Activated gamma-delta T cell treated with Interleukin-2 at 50 U/mL for 16 hours (primary cell): ENCODE measurements at places on chromosomes 16 and 17.

- DNase-seq: peak; percentile 53
Observed at GRCh38 chr17:74737299-74738050, 419 bp downstream of the RAB37 start.

GRCh38 chr16:8675183-8676159 is 1.1 kb downstream of the ABAT start:
- peak; percentile 48 for DNase-seq

DNA sequence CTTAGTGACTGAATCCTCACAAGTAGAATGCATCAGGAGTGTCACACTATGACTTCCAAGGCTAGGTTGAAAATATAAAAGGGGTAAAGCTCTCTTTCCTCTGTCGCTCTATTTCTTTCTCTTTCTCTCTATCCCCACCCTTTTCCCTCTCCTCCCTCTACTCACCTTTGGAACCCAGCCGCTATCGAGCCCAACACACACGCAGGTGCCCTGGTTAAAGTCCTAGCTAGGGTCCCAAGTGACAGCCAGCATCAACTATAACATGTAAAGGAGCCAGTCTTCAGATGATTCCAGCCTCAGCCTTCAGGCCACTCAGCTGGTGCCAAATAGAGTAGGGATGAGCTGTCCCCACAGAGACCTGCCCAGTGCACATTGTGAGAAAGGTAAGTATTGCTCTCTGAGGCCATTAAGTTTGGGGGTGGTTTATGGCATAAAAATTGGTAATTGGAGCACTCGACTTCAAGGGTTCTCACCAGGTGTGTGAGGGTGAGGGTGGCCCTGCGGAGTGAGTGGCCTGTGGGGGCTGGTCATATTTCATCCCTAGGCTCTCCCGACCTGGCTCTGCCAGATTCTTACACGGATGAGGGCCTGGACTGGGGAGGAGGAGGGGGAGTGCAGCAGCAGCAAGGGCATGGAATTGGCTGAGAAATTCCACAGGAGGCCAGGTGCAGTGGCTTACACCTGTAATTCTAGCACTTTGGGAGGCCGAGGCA is 14.9 kb upstream of the C16orf54 start:
- no peak for DNase-seq

DNA sequence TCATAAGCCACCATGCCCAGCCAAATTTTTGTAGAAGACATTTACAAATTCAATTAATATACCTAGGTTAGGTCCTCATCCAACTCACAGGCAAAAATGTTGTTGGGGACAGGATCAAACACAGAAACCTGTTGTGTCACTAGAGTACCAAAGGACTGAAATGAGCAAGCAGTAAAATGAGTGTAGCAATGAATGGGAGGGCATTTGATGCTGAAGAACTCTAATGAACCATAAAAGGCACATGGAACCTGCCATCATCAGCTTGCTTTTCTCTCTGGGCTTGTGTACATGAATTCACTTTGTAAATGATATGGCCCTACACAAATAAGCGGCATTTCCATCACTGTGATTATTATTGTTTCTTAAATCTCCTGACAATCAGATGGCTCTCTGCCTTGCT is 17.8 kb downstream of the USP31 start:
- no peak for DNase-seq

DNA sequence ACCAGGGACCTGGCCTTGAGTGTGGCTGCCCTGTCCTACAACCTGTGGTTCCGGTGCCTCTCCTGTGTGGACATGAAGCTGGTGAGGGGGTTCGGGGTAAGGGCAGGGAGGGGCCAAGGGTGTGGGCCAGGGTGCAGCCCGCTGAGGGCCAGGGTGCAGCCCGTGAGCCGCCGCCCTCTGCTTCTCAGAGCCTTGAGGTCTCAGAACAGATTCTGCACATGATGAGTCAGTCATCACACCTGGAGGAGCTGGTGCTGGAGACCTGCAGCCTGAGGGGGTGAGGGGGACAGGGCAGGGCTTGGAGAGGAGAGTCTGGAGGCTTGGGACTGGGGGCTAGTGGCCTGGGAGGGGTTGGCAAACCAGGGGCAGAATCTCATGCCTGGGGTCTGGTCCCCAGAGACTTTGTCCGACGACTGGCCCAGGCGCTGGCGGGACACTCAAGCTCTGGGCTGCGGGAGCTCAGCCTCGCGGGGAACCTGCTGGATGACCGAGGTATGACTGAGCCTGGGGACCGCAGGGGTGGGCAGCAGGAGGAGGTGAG is 2.2 kb downstream of the CARMIL2 start:
- DNase-seq: no peak

GRCh38 chr17:41625602-41626001 is 1.2 kb upstream of the KRT17 start:
- DNase-seq: no peak

- no peak for DNase-seq
Observed at GRCh38 chr17:78307887-78308638, 51.8 kb downstream of the SOCS3 start.

DNA sequence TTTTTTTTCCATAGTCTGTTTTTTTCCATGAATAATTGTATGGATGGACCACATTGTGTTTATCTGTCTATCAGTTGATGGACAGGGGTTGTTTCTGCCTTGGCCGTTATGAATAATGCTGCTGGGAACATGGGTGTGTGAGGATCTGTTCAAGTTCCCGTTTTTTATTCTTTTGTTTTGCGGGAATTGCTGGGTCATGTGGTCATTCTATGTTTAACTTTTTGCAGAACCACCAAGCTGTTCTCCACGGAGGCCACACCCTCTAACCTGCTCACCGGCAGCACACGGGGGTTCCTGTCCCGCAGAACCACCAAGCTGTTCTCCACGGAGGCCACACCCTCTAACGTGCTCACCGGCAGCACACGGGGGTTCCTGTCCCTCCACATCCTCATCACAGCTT is 5.9 kb upstream of the MSLN start:
- no peak for DNase-seq

- peak; percentile 4 for DNase-seq
Observed at GRCh38 chr16:52912565-52913173, 140.0 kb downstream of the CHD9NB start.

- DNase-seq: no peak
Observed at GRCh38 chr16:56744996-56745640, 15.2 kb downstream of the NUP93 start.

DNA sequence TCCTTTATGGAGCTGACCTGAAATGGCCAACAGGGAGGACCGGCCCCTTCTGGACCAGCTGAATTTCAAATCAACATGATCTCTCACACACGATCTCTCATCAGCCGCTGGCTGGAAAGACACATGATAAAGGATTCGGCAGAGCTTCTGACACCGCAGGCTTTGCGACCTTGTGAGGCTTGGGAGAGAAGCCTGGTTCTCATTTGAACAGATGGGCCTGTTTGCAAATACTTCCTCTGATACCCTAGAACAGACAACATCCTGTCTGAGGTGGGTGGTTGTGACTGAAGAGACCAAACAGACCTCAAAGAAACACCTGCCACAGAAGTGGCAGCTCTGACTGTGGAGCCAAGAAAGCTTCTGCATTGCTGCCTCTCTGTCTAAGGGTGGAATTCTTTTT is 77.9 kb upstream of the SDK2 start:
- peak; percentile 59 for DNase-seq

- DNase-seq: no peak
Observed at GRCh38 chr16:24364596-24364995, 108.5 kb downstream of the CACNG3 start.

- DNase-seq: no peak
Observed at GRCh38 chr16:7405166-7405565, 72.5 kb downstream of the RBFOX1 start.

GRCh38 chr16:85664580-85665372 is 24.0 kb downstream of the GINS2 start:
- DNase-seq: no peak

GRCh38 chr16:85152414-85153030 is 40.2 kb upstream of the CIBAR2 start:
- DNase-seq: no peak

DNA sequence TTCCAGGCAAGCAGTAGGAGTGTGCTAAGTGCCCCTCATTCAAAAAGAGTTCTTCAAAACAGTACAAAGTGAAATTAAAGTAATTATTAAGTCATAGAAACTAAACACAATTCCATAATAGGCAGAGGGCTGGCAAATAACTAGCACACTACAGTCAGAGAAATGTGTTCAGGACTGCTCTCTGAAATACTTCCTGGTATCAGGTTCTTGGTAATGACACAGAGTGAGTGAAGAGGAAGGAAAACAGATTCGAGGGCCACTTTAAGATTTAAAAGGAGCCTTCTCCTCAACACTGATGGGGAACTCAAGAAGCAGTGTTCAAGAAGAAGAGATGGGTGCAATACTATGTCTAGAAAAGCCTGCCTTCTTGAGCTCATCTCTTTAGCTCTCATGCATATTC is 139.2 kb downstream of the TOX3 start:
- no peak for DNase-seq

GRCh38 chr17:34996422-34997285 is 16.3 kb downstream of the LIG3 start:
- no peak for DNase-seq
